ENCODE measurements at places on chromosomes 4 and X. TPM values are rescaled to one million over a fixed set of nuclear protein-coding genes. Genes with fewer than 3 reads are reported as not detected.

DNA sequence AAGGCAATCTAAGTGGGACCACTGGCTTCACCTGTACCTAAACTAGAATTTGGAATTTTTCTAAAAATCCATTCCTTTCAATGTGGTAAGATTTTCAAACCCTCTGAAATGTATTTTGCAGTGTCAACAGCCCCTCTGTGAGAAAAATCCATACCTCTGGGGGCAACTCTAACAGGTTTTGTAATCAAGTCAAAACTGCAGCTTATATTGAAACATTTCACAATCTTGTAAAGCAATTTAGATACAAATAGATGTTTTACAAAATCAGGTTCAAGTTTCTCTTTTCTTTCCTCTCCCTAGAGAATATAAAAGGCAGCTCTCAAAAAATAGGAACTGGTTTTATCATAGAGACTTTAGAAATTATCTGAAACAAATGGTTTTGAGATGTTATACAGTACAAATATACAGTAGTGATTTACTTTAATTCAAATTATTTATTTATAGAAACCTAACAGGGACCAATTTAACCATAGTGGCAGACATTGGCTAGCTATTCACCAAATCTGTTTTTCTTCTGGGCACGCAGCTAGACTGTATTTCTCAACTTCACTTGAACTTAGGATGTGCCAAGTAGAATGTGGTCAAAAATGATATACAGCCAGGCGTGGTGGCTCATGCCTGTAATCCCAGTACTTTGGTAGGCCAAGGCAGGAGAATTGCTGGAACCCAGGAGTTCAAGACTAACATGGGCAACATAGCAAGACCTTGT, 36.3 kb upstream of the SPINK2 start:
- H3K27me3 ChIP-seq: peaks cover 3% of the 10 kb centered on the region
- no peaks in the 10 kb centered on the region for H3K36me3 ChIP-seq
- H3K4me1 ChIP-seq: no peaks in the 10 kb centered on the region
- ATAC-seq: no peak
- H3K27ac ChIP-seq: no peak overlapping the region

- ATAC-seq: no peak
- no peaks in the 10 kb centered on the region for H3K27me3 ChIP-seq
- H3K27ac ChIP-seq: no peak overlapping the region
- no peak overlapping the region for H3K4me3 ChIP-seq
- H3K4me1 ChIP-seq: no peaks in the 10 kb centered on the region
Observed at GRCh38 chr4:64799751-64800150, 390.5 kb upstream of the TECRL start.

GRCh38 chr4:60923075-60923474, 277.1 kb upstream of the ADGRL3 start:
- no peaks in the 10 kb centered on the region for H3K36me3 ChIP-seq
- no peaks in the 10 kb centered on the region for H3K4me1 ChIP-seq
- no peak overlapping the region for H3K4me3 ChIP-seq

- H3K4me1 ChIP-seq: no peaks in the 10 kb centered on the region
- no peaks in the 10 kb centered on the region for H3K36me3 ChIP-seq
- no peak for ATAC-seq
- no peak overlapping the region for H3K27ac ChIP-seq
- H3K27me3 ChIP-seq: no peaks in the 10 kb centered on the region
- no peak overlapping the region for H3K4me3 ChIP-seq
Observed at GRCh38 chrX:679291-679979, 48.8 kb downstream of the SHOX start.

The PTPN13 gene
- total RNA-seq: 14.5 TPM

DNA sequence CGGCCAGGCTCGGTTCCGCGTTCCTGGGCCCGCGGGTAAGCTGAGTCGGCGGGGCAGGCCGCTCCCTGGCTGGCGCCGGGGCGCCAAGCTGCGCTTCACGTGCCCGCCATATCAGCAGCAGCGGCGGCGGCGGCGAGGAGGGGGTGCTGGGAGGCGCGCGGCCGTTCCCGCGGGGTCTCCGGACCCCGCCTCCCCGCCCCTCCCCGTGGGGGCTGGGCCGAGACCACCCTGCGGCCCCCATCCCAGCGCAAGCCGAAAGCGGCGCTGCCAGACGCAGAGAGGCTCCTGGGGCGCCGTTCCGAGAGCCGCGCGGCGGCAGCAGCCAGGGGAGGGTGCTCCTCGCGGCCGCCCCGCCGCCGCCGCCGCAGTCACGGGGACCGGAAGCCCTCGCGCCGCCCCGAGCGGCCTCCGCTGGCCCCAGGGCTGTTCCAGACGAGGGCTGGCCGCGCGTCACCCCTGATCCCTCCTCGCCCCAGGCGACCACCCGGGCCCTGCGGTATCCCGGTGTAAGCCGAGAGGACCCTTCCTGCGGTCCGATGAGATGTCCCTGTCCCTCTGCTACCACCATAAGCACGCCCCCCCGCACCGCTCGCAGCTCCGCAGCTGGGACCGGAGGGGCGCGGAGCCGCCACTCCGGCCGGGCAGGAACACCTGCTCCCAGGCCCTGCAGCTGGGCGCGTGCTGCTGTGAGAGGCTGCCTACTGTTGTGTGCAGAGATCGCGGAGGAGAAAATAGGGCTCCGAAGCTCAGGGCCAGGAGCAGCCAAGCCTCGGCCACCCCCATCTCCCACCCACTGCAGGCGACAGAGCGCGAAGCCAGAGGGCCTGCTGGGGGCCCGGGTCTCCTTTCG, 7.5 kb upstream of the BCOR start:
- no peak overlapping the region for H3K27ac ChIP-seq
- peak; percentile 53 for ATAC-seq
- H3K27me3 ChIP-seq: no peaks in the 10 kb centered on the region
- H3K36me3 ChIP-seq: no peaks in the 10 kb centered on the region

All from activated T-helper 17 cell treated with anti-CD3 and anti-CD28 coated beads, Interleukin-2, amount 50 U/mL, for 72 hours (primary cell).